ENCODE measurements at places on chromosomes 1 and 21.

- no peak for DNase-seq
Measured at GRCh38 chr1:226454349-226454748, 46.5 kb upstream of the PARP1 start.

- DNase-seq = no peak
Measured at GRCh38 chr1:63634471-63634870, 41.3 kb downstream of the PGM1 start.

GRCh38 chr1:238052496-238053266 is 162.0 kb upstream of the ZP4 start:
- DNase-seq = no peak

GRCh38 chr1:43206600-43207228 is 34.6 kb downstream of the CFAP57 start:
- DNase-seq = peak; percentile 21

DNA sequence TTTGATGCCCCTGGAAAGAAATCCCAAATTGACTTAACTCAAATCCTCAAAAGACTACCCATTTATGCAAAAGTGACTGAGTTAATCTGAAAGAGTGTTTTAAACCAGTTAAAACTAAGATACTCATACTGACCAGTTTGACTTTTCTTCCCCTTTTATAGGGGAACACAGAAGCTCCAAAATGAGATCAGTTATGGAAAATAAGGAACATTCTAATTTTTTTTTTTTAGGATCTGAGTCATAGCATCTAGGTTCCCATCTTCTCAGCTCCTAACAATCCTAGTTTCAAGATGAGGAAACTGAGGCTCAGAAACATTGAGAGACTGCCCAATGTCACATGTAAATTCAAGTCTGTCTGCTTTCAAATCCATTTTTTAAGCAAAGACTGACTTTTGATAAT is 231.1 kb upstream of the RUNX1 start:
- DNase-seq = no peak

- no peak for DNase-seq
Measured at GRCh38 chr1:3679098-3679555, 26.8 kb downstream of the TP73 start.
